Activated naive CD4-positive, alpha-beta T cell (primary cell): ENCODE measurements at places on chromosomes 12 and 14.

DNA sequence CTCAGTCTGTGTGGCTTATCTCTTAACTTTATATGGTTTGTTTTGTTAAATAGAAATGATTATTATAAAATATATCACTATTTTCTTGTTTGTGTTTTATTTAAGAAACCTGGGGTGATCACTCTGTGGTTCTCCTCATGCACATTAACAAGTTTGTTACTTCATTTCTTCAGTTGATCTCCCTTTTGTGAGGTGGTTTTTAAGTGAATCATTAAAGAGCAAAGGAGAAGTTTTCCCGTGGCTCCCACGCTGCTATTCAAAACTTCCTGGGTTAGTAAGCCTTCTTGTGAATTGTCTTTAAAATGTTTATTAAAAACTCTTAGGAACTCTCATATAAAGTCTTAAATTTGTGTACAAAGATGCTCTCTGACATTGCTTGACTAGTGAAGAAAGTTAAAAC, 11.8 kb downstream of the ADIPOR2 start:
- DNase-seq: no peak

DNA sequence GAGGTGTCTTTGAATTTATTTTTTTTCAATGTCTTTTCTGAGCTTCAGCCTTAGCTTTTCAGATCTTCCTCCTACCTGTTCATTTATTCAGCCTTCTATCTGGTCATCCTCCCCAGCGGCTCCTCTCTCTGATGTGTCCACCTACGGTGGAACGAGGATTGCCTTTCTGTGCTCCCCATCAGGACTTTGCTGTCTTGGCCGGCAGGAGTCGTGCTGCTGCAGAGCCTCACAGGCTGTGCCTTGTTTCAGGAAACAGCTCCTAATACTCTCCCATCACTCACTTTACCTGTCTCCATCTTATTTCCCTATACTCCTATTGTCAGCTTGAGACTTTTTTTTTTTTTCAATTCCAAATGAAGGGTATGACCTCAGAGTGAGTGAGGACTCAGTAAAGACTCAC, 76.9 kb downstream of the KICS2 start:
- no peak for DNase-seq

DNA sequence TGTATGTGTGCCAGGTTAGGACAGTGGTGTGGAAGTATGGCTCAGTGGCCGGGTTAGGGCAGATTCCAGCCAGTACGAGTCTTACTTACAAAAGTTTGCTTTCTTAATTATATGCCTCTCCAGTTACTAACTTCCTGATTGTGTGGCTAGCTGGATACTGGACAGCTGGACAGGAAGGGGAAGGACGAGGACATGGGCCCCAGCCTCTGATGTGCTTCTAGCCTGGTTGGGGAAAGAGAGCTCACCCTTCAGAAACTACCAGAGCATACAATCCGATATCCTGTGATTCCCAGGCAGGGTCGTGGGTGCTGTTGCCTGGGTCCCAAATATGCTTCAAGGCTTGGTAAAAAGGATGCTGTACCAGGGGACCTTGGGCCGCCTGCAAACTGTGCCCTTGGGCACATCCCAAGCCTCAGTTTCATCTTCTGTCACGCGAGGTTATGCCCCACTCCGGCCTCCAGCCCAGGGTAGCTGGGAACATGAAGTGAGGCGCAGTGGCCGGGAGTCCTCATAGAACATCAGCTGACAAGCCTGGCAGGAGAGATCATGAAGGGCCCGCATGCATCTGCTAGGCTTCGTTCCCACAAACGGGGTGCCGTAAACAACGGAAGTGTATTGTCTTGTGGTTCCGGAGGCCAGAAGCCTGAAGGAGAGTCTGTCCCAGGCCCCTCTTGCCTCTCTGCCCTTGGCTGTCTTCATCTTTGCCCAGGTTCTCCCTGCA, 23.2 kb upstream of the RIN3 start:
- no peak for DNase-seq

- no peak for DNase-seq
These were observed 11.3 kb downstream of the MAPK1IP1L start for GRCh38 chr14:55062517-55063351.

GRCh38 chr14:52583544-52583943, 30.9 kb downstream of the GPR137C start:
- no peak for DNase-seq

GRCh38 chr12:66269142-66269541, 33.2 kb upstream of the HELB start:
- no peak for DNase-seq

DNA sequence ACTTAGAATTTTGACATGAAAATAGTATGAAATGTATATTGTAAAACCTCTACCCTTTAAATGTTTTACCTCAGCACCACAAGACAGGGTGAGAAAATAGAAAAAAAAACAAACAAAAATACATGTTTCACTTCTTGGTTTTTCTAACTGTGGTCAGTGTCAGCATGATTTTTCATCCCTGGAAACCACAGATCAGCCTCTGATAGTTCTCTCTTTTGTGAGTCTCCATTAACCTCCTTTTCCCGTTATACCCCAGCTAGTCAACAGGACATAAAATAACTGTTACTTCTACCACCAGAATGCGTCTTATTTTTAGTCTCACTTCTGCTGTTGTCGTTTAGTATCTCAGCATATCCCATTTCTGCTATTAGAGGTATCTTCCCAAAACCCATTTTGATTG, 48.3 kb upstream of the KCNMB4 start:
- DNase-seq: no peak

- no peak for DNase-seq
These were observed 160.2 kb downstream of the DAD1 start for GRCh38 chr14:22428700-22429291.

DNA sequence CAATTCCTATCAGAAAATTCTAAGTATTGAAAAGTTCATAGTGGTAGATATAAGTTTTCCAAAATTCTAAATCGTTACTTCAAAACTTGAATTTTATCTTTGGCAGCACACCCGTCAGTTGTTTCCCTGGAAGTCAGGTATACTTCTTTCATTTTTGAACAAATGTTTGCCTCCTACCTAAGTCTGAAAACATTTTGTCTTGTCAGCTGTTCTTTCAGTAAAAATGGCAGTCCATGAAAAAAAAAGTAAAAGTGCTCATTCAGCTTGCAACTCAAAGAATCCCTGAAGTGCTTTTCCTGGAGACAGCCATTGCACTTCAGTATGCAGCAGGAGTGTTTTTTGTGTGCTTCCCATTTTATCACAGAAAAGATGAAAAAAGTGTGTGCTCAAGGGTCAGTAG, 130.1 kb upstream of the NEDD1 start:
- DNase-seq: no peak

GRCh38 chr12:28500373-28501024, 310.2 kb downstream of the CCDC91 start:
- DNase-seq: no peak

GRCh38 chr14:76324133-76324532, 51.8 kb upstream of the ESRRB start:
- DNase-seq: no peak

DNA sequence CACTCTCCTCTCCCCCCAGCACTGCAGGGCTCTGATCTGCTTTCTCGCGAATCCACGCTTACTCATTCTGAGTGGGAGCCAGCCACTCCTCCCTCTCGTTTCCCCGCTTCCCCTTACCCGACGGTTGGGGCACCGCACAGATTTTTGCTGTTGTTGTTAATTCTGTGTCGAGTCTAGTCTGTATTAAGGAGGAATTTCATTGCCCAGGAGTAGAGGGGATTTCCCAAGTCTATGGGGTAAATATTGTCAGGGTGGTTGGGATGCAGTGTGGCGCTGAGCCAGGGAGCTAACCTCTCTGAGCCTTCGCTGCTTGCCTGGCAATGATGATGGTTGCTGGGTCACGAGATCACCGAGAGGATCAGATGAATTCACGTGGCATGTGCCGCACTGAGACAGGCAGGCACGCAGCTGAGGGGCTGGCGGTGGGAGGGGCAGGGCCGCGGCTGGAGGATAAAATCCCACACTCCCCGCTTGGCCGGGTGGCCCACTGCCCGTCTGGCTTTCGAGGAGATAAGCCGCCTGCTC, 18.5 kb downstream of the NCOR2 start:
- no peak for DNase-seq

DNA sequence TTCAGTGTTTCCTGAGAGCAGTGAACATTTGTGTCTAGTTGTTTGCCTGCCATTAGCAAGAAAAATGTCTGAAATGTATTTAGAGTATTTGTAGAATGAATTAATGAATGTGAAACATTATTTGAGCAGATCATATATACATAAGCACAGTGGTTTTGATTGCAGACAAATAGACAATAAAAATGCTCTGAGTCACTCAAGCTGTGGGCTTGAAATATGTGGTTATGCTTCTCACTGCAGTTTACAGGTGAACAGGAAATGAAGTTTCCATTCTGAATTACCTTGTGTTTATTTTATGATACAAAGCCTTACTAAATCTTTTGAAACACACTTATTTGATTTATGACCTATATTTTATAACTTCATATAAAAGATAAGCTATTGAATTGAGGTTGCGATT, 827.7 kb downstream of the TMTC2 start:
- DNase-seq: no peak

- DNase-seq: no peak
These were observed 34.6 kb downstream of the RERG start for GRCh38 chr12:15186597-15186996.

DNA sequence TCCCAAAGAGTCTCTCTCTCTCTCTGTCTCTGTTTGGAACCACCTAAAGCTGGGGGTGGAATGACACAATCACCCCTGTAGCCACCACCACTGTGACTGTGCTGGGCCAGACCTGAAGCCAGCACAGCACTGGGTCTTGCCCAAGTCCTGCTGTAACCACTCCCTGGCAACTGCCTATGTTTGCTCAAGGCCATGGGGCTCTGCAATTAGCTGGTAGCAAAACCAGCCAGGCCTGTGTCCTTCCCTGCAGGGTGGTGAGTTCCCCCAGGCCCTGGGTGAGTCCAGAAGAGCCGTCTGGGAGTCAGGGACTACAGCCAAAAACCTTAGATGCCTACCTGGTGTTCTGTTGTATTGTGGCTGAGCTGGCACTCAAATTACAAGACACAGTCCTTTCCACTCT, 50.8 kb downstream of the DGLUCY start:
- no peak for DNase-seq

DNA sequence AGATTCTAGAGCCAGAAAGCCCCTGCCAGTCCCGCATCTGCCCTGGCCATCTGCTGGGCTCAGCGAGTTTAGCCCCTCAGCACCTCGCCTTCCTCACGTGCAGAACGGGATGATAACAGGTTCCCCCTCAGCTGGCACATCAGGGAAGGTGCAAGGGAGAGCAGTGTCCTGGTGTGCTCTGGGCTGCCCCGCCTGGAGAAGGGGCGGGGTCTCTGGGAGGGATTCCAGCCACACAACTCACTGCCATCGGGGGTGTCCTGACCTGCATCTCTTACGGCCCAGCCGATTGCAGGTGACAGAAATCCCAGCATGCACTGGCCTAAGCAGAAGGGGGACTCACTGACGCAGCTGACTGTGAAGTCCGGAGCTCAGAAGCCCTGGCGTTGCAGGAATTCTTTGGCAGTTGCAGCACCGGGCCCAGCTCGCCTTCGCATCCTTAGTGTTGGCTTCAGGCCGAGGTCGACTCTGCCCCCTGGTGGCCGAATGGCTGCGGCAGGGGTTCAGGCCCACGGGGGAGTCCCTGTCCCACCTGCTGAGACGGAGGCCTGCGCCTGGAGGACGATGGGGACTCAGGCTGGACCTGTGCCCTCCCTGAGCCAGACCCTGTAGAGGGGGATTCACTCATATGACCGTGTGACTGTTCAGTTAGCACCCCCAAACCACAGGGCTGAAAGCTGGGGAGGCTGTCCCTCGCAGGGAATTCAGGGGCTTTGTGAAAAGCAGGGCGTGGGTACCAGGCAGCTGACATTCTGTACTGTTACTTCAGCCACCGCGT, 178.6 kb downstream of the ADGRD1 start:
- DNase-seq: peak; percentile 72

DNA sequence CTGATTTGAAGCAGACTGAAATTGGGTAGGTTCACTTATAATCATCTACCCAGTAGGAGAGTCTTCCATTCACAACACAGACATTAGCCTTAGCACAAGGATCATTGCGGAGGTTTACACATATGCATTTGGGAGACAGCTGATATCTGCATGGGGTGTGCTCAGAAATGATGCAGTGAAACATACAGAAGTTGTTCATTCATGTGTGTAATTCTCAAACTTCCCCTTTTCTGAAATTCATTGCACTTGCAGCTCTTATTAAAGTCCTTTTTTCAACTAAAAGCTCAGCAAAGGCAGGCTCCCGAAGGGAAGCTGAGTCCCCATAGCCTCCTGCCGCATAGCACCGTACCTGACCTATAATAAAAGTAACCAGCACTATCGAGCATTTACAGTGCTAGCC, 218.3 kb upstream of the CRY1 start:
- DNase-seq: no peak

- DNase-seq: no peak
These were observed 24.2 kb upstream of the CLEC14A start for GRCh38 chr14:38280081-38280480.
